Midbrain (tissue), 1 donor: ENCODE measurements at places on chromosomes 11 and 22.

GRCh38 chr11:28460348-28460747 lies 352.2 kb downstream of the METTL15 start:
- DNase-seq = no peak

- peak; percentile 44 for DNase-seq
Observed at GRCh38 chr22:37880668-37881440, 25.2 kb upstream of the MICALL1 start.

GRCh38 chr11:971731-972365 lies 46.2 kb downstream of the AP2A2 start:
- no peak for DNase-seq

GRCh38 chr11:127193950-127194349 lies 193.4 kb upstream of the KIRREL3 start:
- no peak for DNase-seq

DNA sequence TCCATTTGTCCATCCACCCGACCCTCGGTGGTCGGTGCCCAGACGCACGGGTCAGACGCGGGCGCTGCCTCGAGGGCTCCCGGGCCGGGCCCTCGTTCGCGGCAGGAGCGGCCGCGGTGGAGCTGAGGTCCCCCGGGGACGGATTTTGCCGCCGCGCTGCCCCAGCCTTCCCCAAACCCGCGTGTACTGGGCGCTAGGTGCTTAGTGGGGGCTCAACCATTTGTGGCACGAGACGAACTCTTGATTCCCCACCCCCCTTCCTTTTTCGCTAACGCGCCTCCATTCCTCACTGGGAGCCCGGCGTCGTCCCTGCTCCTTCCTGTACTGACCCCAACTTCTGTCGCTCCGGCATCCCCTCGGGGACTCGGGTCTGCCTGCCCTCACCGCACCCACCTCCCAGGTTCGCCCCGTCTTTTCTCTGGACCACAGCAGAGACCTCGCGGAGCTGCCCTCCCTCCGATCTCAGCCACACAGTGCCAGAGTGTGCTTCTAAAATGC lies 789 bp upstream of the CBX7 start:
- DNase-seq = no peak

GRCh38 chr22:20918663-20919218 lies 1.5 kb downstream of the CRKL start:
- no peak for DNase-seq

GRCh38 chr22:16847271-16847670 lies 22.1 kb upstream of the XKR3 start:
- no peak for DNase-seq

- no peak for DNase-seq
Observed at GRCh38 chr11:69983571-69983877, 94.6 kb upstream of the ANO1 start.

DNA sequence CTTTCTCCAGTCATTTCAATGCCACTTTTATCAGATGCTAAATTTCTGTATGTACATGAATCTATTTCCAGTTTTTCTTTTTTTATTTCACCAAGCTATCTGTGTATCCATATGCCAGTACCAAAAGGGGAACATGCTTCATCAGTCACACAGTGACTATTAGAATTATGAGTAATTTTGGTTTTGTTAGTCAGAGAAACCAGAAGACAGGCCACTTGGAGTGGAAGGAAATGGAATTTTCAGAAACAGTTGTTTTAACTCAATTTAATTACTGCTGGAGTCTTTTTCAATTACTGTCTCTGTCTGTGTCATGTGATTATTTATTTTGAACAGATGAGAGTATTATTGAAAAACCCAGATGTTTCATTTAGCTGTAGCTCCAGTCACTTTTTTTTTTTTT lies 84.6 kb upstream of the ANO3 start:
- DNase-seq = no peak

DNA sequence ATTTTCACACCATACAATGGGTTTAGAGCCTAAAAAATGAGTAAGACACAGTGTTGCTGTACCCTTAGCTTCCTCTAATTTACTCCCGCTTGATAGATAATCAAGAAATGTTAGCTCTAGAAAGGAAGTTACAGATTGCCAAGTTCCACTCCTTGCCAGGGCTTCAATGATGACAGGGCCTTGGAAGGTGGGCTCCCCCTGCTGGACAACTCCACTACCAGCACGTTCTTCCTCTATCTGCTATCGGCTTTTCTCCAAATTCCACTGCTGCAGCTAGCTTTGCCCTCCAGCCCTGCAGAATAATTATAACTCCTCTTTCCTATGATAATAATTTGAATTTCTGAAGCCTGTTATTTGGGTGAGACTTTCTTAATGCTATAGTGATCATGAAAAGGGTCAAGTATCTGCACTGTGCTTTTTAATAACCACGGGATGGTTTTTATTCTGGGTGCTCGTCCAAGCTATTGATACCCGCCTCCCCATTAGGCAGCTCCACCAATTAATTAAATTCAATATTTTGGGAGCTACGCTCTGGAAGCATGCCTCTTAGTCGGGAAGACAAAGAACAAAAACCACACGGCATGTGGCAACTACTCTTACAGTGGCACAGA lies 9.0 kb downstream of the SYN3 start:
- peak; percentile 70 for DNase-seq

- no peak for DNase-seq
Observed at GRCh38 chr22:45207533-45207932, 33.2 kb downstream of the KIAA0930 start.

DNA sequence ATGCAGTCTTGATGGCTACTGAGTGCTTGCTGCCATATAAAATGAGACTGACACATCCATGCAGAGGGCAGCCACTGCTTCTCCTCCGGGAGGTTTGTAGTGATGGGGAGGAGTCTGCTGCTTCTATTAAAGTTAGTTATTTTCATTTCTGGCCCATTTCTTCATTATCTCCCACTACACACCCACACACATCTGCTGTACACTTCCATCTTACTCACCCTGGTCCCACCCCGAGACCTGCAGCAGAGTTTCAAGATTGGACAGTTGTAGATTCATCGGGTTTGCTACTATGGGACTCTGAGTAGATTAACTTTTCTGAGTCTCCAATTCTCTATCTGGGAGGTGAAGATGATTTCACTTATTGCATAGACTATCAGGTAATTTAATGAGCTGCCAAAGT lies 176.2 kb upstream of the SNX19 start:
- DNase-seq = no peak

GRCh38 chr11:37504921-37505320 lies 906.9 kb upstream of the RAG2 start:
- DNase-seq = no peak

DNA sequence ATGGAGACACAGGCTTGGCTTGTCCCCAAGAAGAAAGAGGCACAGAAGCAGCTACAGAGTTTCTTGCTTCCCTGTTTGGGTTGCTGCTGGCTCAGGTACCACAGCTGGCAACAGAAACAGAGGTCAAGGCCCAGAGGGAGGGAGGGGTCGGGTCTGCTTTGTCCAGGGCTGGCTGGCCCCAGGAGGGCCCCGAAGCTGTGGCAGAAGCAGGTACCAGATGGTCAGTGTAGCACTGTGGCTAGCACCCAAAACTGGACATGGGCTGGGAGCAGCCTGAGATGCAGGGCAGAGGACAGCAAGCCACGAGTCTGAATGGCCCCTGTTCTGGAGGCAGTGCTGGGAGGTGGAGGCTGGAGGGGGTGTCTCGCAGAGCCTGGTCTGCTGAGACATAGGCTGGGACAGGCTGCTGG lies 52.3 kb upstream of the CCDC188 start:
- no peak for DNase-seq

DNA sequence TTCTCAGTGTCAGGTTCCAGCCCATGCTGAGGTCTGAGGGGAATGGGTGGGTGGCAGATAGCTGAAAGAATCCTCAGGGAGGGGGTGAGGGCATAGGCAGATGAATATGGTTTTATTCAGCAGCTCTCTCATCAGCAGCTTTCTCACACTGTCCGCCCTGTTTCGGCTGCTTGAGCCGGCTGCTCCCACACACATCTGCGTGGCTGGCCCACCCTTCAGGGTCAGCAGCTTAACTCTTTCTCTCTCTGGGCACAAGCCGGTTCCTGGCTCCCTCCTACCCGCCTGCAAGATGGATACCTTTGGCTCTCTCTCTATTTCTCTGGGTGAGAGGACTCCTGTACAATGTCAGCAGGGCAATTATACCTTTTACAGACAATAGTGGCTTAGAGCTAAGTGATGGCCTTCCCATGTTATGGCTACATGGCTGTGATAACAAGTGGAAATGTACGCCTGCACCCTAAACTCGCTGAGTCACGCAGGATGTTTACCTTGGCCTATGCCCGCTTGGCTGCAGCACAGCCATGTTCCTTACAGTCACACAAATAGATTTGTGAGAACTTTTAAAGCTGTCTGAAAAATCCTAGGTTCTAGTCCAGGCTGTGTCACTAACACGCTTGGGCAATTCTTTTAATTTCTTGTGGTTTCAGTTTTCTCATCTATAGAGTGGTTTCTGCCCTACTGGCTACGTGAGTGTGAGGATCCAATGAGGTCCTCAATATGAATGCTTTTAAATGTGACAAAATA lies 4.1 kb downstream of the MMP20 start:
- no peak for DNase-seq

DNA sequence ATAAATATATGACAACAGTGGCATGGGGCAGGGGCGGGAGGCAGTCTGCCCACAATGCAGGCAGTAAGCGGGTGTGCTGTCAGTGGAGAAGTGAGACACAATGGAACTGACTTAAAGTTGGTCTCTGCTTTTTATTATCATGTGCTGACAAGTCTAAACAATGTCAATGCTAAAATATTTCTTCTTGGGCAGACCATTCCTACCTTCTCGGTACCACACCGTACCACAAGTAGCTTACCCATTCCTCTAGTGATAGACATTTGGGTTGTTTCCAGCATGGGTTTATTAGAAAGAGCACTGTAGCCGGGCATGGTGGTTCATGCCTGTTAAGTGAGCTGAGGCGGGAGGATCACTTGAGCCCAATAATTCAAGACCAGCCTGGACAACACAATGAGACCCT lies 2.6 kb upstream of the CHADL start:
- DNase-seq = no peak

DNA sequence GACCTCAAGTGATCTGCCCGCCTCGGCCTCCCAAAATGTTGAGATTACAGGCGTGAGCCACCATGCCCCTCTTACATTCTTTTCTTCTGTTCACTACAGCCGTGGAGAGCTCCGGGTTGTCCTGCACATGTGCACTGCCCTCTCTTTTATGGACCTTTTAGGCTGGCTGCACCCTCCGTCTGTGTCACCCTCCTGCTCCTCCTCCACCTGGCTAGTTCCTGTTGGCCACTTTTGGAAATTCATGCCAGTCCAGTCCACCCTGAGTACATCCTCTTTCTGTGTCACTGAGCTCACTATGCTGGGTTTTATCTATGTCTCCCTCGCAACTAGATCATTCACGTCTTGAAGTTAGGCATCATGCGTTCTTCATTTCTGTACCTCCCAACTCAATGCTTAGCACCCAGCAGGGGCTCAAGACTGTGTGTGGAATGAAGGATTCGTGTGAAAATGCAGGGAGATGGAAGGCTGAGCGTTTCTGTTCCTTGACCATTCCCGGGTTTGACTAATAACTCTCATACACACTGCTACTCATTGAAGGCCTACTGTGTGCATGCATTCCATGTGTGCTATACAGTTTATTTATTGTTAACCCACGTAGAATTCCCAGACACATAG lies 60.6 kb downstream of the PTPRJ start:
- no peak for DNase-seq

DNA sequence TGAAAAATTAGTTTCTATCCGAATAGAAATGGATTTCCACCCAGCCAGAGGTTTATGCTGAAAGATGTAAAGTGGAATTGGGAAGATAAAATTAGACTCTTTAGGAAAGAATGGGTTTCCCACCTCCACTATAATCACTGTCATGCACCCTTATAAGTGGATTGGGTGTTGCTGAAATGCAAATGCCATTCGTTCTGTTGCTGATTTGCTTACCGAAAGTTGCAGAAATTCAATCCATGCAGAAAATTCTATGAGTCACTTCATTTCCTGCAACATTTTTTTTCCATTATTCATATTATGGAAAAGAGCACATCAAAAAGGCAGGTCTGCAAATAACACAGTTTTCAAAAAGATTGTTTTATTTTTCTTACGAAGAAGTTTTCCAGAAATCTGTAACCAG lies 65.6 kb downstream of the LDLRAD3 start:
- no peak for DNase-seq

DNA sequence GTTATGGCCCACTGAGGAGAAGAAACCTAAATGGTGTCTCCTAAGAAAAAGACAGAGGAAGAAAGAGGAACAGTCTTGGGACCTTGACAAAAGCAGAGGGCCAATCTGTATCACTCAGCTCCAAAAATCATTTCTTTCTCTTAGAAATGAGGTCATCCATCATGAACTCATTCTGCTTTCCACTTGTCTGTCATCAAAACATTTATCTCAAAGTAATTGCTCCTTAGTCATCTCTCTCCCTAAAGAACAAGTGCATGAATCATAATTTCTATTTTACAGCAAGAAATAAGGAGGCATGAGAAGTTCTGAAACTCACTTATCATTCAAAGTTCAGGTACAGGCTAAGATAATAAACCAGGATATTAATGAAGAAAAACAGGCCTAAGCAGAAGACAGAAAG lies 375.6 kb downstream of the KCNA4 start:
- DNase-seq = no peak

GRCh38 chr11:75563978-75564552 lies 2.0 kb downstream of the SERPINH1 start:
- no peak for DNase-seq

- DNase-seq = no peak
Observed at GRCh38 chr11:8221917-8222495, 41.7 kb downstream of the LMO1 start.

DNA sequence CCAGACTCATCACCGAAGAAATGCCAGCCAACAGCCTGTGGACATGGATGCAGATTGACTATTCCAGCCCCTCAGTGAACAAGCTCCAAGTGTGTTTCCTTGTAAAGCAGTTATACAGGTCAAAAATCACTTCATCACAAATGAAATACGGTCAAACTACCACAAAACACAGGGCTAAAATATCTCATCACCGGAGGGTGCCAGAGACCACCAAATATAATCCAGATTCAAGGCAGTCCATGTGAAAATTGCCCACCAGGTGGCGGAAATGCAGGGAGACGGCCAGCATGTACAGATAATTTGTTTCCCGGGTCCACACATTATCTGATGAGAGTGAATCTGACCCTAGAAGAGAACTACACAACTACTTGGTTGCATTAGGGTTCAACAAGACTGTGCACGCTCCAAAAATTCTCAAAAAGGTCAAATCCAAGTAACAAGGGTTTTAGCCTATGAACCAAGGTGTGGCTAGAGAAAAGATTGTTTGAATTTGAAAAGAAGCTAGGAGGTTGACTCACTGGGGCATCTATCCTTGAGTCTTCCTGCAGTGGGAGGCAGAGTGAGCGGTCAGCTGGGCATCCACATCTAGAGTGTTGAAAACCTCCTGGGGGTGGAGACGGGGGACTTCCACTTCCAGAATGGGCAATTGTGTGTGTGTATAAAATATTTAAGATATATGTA lies 71.7 kb downstream of the IGLL5 start:
- peak; percentile 78 for DNase-seq

GRCh38 chr22:23146478-23147205 lies 1.4 kb downstream of the RAB36 start:
- no peak for DNase-seq

- DNase-seq = no peak
Observed at GRCh38 chr11:85740481-85741400, 54.7 kb upstream of the CCDC89 start.

- no peak for DNase-seq
Observed at GRCh38 chr22:23834406-23834792, 4.4 kb downstream of the DERL3 start.
